ENCODE measurements at places on chromosomes 12 and 14.

DNA sequence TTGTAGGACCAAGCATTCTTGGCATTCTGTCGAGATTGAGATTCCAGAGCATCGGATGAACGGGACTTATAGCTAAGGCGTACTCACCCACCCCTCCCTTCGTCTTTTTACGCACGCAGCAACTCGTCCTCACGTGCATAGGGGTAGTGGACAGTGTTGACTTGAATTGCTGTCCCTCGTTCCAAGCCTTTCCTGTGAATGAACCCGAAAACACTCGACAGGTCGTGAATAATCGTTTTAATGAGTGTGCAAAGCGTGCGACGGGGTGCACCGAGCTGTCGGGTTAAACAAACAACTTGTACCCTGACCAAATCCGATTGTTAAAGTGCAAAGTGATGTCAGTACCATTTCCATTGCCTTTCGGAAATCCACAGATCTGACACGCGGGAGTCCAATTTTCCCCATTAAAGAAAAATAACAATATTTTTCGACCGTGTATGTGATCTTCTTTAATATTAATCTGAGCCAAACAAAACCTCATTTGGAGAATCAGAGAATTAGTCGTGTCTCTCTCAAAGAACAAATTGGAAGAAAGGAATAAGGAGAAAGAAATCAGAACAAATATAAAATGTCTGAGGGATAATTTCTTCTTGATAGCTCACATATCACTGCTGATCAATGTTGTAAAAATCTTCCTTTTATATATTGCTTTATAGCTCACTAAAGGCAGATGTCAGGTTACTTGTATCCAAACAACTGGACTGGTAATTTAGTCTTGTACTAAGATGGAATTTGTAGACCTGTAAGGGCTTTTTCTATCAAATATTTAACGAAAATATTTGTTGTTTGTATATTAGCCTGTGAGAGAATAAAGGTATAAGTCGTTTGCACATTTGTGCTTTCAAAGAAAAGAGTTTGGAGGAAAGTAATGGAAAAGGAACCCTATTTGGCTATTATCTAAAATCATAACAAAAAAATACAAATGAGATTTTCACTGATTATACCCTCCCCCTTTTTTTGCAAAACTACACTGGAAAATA lies 11.8 kb downstream of the FOXG1 start:
- DNase-seq, result no peak

DNA sequence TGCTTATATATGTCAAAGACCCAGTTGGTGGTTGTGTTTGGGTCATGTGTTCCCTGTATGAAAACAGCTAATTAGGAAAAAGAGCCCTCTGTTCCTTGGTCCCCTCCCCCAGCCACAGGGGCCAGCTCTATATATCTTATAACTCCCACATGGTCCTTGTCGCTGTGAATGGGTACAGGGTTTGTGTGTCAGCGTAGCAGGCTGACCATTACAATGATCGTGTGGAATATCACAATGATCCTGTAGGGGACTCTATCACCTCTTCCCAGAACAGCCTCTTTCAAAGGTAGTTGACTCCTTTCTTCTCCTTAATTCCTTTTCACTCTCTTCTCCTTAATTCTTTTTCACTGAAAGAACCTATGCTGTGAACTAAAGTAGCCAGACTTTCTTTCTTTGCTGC lies 51.6 kb upstream of the RIC8B start:
- no peak for DNase-seq

- no peak for DNase-seq
These were observed 169.6 kb downstream of the C12orf42 start for GRCh38 chr12:103326190-103326589.

GRCh38 chr12:50088577-50089335 lies 3.6 kb downstream of the SMARCD1 start:
- DNase-seq, result peak; percentile 46

DNA sequence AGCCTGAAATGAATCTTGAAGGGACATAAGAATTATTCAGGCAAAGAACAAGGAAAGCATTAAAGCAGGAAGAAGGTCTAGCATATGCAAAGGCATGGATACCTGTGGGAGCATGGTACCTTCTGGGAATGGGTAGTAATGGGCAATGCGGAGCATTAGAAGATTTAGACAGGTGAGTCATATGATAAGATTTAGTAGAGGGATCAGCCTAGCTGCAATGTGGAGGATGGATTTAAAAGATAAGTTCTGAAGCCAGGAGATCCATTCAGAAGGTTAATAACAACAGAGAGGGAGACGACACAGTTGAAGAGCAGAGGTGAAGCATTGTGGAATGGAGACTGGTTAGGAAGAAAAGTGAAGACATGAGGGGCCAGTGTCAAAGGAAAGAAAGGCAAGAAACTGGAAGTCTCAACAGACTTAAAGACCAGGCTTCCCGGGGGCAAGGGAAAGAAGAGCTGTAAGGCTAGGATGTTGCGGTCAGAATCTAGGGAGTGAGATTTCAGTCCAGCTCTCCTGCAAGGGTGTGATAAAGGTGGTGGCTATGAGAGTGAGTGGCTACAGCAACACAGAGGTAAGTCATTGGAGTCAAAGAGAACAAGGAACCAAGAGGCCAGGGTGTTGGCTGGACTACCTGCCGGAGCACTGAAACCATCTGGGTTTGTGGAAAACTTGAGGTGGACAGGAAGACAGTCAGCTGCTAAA lies 5.6 kb upstream of the STAT6 start:
- no peak for DNase-seq

DNA sequence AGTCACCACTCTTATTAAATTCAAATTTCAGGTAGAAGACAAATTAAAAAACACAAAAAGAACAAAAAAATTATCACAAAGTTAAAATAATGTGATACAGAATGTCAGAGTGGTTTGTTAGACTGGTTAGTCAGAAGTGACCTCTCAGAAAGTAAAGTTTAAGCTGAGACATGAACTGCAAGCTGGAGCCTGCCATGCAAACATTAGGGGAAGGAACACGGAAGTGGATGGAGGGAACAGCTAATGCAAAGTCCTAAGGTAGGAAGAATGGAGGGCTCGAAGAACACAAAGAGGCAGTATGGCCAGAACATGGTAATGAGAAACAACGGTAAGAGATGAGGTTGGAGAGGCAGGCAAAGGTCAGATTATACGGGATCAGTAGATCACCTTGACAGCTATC lies 41.7 kb downstream of the WDHD1 start:
- no peak for DNase-seq

GRCh38 chr14:23125011-23125410 lies 6.0 kb upstream of the CEBPE start:
- DNase-seq, result no peak

GRCh38 chr12:84412226-84412625 lies 500.4 kb downstream of the SLC6A15 start:
- DNase-seq, result no peak

DNA sequence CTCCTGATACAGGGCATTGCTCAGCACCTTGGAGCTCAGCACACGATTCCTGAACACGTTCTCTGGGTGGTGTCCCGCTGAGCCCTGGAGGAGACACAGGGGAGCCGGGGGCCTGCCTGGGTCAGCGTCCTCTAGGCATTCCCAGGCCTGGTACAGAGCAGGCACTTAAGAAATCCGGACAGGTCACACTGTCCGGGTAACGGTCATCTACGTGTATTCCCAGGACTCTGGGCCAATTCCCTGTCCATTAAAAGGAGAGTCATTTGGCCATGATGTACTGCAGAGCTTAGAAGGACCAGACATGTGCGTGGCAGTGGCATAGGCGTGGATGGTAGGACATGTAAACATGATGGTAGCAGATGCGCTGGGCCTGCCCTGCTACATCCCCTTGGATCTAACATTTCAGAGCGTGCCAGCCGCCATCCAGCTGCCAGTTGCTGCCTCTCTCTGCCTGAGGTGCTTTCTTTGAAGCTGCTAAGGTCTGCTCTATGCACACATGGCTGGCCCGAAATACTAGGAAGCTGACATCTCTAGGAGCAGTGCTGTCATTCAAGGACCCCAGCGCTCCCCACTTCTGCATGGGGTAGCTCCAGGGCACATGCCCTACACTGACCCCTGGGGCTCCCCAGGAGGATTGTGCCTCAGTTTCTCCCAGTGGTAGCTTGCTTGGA lies 273.1 kb upstream of the RTL1 start:
- no peak for DNase-seq

DNA sequence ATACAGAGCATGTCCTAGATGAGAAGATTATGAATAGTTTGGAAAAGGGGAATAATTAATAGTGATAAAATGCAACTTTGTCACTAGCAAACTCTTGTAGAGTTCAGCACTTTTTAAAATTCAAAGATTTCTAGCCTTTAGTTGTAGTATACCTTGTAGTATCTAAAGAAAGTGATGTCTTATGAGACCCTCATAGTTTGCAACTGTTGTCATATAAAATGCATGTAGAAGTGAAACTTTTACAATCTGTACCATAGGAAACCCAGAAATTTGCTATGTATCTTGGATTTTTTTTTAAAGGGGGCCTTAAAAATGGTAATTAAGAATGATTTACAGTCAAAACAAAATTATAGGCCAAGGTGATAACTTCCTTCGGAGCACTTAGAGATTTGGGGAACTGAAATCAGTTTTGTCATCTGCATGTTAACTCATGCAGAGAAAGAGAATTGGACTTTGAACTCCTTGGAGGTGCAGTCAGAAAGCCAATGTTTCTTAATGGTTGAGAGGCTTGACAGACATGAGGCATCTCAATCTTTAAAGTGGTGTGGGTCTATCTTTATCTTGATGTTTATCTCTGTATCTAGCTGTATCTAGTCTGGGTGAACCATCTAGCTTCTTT lies 1.3 kb downstream of the LRRK2 start:
- DNase-seq, result no peak

- DNase-seq, result peak; percentile 96
These were observed at the start of gene GLIPR1L2 for GRCh38 chr12:75390899-75391538. Gene GLIPR1L2, plus strand, starts transcription at chr12:75391089. Its CDS starts 28 bp downstream, at chr12:75391117.

- no peak for DNase-seq
These were observed 950.4 kb upstream of the LRFN5 start for GRCh38 chr14:40656311-40656710.

DNA sequence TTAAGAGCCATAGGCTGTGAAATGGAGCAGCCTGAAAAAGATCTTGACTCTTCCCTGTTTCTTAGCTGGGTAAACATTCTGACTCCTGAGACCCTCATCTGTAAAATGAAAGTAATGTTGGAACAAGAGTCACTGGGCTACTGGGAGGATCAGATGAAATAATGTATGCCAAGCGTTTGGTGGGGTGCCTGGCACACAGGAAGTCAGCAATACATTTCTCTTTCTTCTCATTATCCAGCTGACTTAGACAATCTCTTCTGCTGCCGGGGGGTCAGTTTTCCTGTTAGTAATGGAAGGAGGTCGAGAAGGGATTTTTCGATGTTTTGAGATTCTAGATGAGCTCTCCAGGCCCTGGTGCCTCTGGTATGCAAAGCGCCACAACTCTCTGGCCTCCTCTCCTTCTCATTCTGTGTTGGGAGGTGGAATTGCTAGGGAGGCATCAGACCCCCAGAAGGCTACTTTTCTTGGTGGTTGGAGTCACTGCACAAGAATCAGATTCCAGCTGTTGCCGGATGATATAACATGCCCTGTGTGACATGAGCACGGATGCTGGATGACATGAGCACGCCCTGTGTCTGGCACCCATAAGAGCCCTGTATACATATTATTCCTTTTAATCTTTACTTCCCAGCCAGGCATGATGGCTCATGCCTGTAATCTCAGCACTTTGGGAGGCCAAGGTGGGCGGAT lies 4.3 kb downstream of the OASL start:
- DNase-seq, result no peak

- DNase-seq, result no peak
These were observed 150.8 kb downstream of the FBXL14 start for GRCh38 chr12:1443421-1444141.

Measured in endothelial cell (in vitro differentiated cells).